KBM-7 (cell line): ENCODE measurements at places on chromosomes 2 and 18.
A peak's percentile ranks its signal among the peaks of the same experiment; 100 is the strongest.

- no peak for DNase-seq
Observed at GRCh38 chr2:15603948-15604347, 12.3 kb downstream of the DDX1 start.

- no peak for DNase-seq
Observed at GRCh38 chr2:101818531-101819451, 121.3 kb downstream of the MAP4K4 start.

DNA sequence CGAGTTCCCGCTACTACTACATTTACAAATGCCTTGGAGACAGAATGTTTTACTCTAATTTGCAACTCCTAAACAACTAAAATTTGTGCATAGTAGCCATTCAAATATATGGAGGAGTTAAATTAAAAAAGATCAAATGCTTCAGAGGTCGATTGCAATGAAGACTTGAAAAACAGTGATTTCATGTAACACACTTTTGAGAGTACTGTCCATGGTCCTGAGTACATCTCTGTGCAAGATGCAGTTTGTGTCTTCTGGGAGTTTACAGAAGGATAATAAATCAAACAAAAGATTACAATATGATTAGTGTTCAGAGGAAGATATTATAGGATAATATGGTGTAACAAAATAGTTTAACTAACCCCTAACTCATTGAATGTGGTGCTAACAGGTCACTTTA is 894.7 kb downstream of the TMEM182 start:
- peak; percentile 1 for DNase-seq

- no peak for DNase-seq
Observed at GRCh38 chr18:3500016-3500415, 50.0 kb downstream of the TGIF1 start.

DNA sequence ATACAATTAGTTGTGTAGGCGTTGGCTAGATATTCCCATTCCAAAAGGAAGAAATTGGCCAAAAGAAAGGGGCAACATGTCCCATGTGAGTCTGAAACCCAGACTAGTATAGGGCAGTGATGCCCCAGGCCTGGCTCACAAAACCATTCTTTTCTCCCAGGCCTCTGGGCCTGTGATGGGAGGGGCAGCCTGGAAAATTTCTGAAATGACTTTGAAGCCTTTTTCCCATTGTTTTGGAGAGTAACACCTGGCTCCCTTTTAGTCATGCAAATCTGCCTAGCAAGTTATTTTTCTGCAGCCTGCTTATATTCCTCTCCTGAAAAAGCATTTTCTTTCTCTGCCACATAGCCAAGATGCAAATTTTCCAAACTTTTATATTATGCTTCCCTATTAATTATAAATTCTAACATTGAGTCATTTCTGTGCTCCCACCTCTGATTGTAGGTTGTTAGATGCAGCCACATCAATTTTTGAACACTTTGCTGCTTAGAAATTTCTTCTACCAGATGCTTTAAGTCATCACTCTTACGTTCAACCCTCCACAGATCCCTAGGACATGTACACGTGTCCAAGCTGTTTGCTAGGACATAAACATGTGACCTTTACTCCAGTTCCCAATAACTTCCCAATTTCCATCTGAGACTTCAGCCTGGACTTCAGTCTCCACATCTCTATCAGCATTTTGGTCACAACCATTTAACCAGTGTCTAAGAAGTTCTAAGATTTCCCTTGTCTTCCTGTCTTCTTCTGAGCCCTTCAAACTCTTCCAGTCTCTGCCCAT is 76.1 kb upstream of the MC4R start:
- DNase-seq, result no peak

DNA sequence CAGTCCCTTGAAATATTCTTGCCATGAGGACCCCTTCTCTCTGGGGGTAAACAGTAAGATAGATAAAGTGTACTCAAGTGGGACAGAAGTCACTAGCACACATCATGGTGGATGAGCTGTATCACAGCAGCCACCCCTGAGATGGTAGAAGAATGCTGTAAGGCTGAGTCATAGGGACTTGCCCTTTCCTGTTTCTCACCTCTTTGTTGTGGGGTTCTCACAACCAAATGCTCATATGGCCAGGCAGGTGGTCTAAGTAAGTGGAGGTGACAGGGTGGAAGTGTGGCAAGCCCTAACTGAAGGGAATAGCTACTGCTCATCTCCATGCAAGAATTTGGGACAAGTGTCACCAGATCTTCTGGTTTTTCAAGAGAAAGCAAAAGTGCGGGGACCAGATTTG is 202.7 kb upstream of the SLC14A2 start:
- no peak for DNase-seq

DNA sequence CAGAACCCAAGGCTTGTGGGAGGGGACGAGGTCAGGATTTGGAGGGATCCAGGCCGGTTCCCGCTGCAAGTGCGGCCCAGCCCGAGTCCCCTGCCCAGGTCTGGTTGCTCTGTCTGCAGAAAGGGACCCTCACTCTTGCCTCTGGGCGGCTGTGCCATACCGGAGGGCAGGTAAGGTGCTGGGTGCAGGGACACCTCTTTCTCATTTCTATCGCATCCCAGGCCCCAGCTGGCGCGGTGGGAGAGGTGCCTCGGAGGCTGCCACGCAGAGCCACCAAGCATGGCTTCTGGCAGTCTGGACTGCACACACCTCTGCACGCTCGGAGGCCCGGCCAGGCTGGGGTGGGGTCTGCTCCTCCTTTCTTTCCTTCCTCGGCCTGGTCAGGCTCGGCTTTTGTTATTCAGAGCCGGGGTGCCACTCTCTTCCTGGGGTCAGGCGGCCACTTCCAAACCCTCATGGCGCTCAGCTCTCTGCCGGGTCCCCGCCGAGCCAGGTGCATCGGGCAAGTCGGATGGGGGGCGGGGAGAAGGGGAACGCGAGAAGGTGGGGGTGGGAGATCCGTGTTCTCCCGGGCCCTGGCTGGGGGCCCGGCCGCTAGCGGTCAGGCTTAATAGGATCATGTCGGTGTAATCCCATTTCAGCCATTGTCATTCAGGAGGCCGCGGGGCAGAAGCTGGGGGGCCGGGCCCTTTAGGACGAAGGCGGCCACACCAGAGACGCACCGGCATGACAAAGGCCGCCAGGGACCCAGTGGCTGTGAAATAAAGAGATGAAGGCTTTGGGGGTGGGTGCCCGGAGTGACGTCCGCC is 9.0 kb downstream of the GBX2 start:
- no peak for DNase-seq

DNA sequence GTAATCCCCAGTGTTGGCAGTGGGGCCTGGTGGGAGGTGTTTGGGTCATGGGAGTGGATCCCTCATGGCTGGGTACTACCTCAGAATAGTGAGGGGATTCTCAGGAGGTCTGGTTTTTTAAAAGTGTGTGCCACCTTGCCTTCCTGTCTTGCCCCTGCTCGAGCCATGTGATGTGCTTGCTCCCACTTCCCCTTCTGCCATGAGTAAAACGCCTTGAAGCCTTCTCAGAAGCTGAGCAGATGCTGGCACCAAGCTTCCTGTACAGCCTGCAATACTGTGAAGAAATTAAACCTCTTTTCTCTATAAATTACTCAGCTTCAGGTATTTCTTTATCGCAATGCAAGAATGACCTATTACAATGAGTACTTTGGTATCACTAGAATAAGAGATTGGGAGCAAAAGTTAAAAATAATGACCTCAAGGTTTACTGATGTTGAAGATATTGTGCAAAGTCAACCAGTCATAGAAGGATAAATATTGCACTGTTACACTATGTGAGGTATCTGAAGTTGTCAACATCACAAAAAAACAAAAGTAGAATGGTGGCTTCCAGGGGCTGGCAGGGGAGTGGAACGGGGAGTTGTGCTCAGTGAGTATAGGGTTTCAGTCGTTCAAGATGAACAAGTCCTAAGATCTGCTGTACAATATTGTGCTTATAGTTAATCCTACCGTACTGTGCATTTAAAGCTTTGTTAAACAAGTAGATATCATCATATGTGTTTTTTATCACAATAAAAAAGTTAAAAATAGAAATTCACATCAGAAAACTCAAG is 938.3 kb upstream of the CNTNAP5 start:
- peak; percentile 19 for DNase-seq

DNA sequence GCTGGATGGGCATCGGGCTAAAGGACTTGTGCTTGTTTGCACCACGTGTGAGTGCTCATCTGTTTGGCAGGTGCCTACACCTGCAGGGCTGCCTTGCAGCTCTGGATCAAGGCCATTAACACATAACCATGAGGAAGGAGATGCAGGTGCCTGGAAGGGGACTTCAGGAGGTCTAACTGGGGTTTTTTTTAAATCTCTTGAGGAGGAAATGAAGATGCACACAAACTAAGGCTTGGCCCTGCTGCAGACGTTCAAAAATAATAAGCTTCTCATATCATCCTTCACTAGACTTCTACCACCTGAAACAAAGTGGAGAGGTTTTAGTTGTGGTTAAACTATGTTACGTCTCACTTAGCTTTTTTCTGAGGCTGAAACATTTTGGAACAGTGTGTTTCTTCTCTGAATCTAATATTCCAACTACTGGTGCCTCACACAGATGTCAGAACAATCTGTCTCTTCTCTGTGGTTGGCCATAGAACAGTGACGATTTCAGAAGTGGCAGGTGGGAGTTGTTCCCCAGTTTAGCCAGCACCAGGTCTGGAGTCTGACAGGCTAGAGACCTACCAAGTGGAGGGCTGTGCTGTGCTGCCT is 36.5 kb downstream of the BCL2L11 start:
- DNase-seq, result no peak

DNA sequence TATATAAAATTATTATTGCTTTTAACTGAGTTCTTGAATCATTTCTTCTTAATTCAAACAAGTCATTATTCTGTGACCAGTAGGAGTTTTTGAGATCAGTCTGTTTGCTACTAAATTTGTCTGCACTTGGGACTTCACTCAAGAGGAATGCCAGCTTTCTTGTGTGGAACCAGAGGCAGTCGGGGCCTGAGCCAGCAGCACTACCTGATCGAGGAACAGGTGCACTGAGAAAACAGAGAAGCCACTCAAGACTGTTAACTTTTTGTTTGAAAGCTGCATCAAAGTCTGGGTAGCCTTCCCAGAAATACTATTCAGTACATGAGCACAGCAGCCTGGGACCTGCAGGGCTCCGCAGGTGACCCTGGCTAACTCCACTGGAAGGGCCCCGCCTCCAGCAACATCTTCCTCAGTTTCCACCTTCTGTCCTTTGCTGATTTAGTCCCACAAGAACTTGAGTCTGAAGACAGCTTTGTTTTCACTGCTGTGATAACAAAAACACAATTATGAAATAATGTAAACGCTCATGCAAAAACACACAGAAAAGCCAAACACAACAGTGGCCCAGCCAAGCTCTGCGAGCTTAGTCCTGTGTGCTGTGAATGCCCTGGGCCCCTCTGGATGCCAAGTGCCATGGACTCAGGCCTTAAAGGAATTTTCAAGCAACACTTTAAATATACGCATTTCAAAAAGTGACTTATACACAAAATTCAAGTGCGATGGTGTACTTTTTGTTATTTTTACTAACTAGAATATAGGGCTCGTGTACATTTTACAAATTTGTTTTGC is 62.0 kb downstream of the SH3YL1 start:
- no peak for DNase-seq

DNA sequence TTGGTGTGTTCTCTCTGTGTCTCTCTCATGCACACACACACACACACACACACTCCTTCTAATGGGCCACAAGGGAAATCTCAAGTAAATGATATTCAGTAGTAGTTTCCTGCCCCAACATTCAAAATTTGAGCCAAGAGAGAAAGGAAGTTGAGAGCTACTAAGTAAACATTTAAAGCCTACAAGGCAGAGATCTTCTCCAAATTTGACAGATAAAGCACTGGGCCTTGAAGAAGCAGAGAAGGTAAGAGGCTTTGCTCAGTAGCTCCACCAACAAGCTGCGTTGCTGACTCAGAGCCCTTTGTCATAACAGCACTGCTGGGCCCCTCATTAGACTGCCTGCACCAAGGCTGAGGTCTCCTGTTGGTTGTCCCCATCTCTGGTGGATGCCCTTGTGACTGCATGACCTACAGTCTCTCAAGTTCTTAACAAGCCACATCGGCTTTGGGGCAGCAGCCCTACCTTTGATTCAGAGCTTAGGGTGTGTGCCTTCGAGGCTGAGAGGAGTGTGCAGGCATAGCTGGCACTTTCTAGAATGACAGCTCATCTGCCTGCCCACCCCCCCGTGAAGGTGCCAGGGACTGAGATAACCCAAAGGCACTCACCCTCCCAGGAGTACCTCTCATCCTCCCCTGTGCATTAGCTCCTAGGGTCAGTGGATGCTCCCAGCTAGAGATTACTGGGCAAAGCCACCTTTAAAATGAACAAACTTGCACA is 32.3 kb upstream of the NEB start:
- no peak for DNase-seq

- DNase-seq, result no peak
Observed at GRCh38 chr18:62754026-62754425, 38.7 kb downstream of the PHLPP1 start.

DNA sequence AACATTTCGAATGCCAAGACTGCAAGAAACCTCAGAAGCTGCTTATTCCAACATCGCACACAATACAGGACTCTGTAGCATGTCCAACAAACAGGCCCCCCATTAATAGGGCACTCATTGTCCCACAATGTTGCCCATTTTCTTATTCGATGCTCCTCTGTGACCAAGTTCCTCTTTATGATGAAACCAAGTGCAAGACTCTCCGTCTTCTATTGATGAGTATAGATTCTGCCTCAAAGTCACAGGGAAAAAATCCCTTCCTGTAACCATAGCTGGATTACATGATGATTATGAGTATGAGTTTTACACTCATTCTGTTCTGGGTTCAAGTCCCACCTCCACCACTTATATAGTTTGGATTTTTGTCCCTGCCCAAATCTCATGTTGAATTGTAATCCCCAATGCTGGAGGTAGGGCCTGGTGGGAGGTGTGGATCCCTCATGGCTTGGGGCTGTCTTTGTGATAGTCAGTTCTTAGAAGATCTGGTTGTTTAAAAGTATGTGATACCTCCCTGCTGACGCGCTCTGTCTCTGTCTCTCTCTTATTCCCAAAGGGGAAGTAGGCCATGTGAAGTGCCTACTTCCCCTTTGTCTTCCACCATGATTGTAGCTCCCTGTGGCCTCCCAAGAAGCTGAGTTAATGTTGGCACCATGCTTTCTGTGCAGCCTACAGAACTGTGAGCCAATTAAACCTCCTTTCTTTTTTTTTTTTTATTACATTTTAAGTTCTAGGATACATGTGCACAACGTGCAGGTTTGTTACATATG is 148.7 kb downstream of the OSR1 start:
- DNase-seq, result peak; percentile 51
